ENCODE measurements at places on chromosomes 1 and 21. TPM values are rescaled to one million over a fixed set of nuclear protein-coding genes. Genes with fewer than 3 reads are reported as not detected.

DMBX1 gene
- not detected for total RNA-seq

ENSA gene
- 177 TPM for total RNA-seq

TRIM58 gene
- 1.6 TPM for total RNA-seq

TEX38 gene
- not detected for total RNA-seq

GRCh38 chr1:85940656-85941306 lies 215.8 kb downstream of the COL24A1 start:
- DNase-seq, result no peak

RHCE gene
- not detected for total RNA-seq

- DNase-seq, result no peak
These were observed 60.7 kb upstream of the BTG3 start for GRCh38 chr21:17673261-17674020.

DNA sequence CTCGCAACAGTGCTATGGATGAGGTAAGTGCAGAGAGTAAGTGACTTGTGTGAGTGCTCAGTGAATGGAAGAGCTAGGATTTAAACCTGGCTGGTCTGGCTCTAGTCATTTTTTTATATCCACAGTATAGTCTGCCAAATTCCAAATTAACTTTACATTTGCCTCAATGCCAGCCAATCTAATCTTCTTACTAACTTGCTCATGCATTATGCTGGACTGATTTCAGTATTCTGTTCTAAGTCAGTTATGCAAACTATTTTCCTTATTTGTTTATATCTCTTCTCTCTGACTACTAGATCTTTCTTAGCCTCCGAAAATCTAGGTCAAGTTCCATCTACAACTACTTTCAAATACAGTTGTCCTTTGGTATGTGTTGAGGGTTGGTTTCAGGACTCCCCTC lies 133.3 kb downstream of the XPR1 start:
- no peak for DNase-seq

DNA sequence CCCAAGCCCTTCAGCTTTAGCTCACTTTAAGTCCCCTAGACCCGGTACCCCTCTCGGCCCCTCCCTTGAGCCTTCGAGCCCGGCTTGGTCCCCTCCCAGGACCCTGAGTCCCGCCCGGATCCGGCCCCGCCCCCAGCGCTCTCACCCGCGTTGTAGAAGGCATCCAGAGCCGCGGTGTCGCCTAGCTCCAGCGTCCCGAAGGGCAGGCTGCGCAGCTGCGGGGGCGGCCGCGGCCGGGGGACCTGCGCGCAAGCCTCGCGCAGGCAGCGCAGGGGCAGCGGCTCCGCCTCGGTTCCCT lies 699 bp downstream of the MAP3K6 start:
- DNase-seq, result peak; percentile 81

CAPZB gene
- 257 TPM for total RNA-seq

DNA sequence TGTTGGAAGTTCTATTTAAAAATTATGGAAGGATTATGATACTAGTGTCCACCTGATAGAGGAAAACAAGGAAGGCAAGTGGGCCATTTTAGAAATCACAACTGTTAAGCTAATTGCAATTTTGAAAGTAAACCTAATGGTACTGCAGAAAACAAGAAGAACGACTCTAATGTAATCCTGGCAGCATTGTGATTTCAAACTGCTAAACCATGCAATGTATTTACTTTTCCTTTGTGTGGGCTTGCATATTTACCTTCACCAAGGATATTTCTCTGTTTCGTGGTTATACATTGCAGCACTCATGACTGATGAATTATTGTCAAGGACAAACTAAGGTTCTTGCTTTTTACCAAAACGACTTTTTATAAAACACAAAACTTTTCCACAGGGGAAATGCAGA lies 88.1 kb downstream of the TM2D1 start:
- DNase-seq, result no peak

DNA sequence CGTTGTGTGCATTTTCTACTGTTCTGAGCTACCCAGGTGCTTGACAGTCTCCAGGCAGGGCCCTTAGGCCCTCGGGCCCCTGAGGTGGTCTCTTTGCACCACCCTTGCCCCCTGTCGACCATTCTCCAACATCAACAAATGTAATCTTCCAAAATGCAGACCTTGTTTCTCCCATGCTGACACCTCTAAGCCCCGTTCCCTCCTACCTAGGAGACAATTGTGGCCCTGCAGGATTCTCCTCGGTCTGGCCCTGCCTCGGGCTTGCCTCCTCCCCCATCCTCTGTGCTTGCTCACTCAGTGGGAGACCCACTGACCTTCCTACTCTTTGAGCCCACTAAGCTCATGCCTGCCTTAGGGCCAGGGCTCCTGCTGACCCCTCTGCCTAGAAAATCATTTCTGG lies 104.2 kb upstream of the TARDBP start:
- no peak for DNase-seq

GOLPH3L gene
- 17.3 TPM for total RNA-seq

- DNase-seq, result no peak
These were observed 118.7 kb upstream of the PPM1J start for GRCh38 chr1:112833806-112834205.

AMY1C gene
- total RNA-seq, result not detected

SPRR2G gene
- total RNA-seq, result not detected

DNA sequence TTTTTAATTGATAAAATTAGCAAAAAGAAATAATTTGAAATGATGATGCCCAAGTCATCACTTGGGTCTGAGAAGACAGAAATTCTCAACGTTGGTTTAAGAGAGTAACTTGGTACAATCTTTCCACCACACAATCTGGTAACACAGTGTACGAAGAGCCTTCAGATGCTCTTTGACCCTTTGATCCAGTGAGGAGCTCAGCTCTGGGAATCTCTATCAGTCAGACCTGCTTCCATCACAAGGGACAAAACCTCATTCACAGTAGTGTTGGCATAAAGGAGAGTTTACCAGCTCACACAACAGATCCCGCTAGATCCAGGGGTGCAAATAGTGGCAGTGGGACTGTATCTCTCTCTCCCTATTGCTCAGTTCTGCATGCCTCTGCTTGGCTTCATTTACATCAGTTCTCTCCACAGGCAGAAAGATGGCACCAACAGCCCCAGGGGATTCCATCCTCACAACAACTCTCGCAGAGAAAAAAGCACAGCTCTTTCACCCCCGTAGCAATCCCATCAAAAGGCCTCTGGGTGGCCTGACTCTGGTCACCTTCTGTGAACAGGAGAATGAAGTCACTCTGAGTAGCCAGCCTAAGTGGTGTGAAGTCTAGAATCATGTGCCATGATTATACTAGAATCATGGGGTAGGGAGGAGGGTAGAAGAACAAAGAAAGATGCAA lies 119.7 kb downstream of the ZNF281 start:
- no peak for DNase-seq

- DNase-seq, result no peak
These were observed 32.2 kb upstream of the HNRNPU start for GRCh38 chr1:244896550-244896949.

IFNAR2 gene
- 10.8 TPM for total RNA-seq

DNA sequence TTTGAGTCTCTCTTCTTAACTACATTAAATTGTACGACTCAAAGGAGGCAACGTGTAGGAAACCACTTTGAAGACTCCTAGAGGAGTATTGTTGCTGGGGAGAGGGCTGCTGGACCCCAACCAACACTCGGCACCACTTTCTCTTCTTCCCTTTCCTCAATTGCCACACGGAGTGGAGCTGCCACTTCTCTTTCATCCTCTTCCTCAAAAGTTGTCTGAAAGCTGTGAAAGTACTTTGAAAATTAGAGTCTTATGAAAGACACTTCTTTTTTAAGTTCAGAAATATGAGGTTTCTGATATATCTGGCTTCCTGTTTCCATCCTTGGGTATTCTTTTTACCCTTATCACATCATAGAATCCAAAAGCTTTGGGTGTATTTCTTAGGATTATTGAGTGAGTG lies 59.5 kb downstream of the MRPS6 start:
- DNase-seq, result no peak

GCSAML gene
- total RNA-seq, result not detected

DNA sequence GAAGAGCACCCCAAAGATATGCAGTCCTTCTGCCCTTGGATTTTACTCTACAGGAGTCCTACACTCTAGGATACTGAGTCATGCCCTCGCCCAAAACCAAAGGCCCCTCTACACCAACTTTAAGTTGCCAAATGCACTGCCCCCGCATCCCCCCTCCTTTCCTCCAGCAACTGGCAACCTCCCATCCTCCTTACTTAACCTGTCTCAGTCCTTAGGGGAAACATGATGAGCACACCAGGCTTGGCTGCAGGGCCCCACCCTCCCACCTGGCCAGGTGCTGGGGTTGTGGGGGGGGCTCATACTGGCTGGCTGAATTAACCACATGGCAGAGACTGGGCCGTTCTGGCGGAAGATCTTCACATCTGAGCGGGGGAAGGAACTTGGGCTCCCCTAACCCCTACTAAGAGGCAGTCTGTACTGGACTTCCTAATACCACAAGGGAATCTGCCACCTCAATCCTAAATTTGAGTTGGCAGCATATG lies 1.2 kb downstream of the HDGF start:
- DNase-seq, result no peak

DNA sequence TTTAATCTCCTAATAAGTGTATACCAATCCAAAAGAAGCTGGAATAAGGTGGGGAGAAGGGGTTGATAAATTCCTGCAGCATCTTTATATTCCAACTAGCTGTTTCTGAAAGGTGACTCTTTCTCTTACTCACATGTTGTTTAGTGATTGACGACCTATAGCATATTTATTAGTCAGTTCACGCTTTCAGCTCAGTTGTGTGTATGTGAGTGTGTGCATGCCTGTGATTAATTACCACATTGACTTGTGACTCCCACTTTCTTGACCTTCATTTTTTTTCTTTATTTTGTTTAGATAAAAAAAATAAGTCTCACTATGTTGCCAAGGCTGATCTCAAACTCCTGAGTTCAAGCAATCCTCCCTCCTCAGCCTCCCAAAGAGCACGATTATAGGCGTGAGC lies 44.4 kb downstream of the ATP2B4 start:
- no peak for DNase-seq

MRPS15 gene
- total RNA-seq, result 89.8 TPM

IGFN1 gene
- total RNA-seq, result not detected

- no peak for DNase-seq
These were observed 55.0 kb downstream of the SLC19A1 start for GRCh38 chr21:45487161-45487806.

C1orf94 gene
- not detected for total RNA-seq

AGMAT gene
- 1.2 TPM for total RNA-seq
